ENCODE measurements at places on chromosomes 5 and 9.

GRCh38 chr5:81855591-81855990 is 104.7 kb upstream of the SSBP2 start:
- DNase-seq, result no peak

DNA sequence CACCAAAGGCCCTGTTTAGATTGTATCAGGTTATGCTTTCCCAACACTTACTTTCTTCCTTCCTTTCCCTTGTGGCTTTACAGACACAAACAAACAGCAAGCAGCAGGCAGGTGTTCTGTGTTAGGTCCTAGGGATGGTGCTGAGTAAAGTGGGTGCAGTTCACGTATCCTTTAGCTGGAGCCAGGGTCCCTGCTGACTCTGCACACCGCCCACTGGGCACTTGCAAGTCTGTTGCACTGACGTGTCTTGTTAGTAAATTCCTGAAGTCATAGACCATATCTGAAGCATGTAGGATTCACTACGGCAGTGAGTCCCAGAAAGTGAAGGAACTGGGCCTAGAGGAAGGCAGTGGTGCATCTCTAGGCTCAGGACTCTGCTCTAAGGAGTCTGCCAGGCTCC is 96.5 kb downstream of the DAPK1 start:
- no peak for DNase-seq

- no peak for DNase-seq
Observed at GRCh38 chr5:91651704-91652103, 268.6 kb upstream of the ARRDC3 start.

DNA sequence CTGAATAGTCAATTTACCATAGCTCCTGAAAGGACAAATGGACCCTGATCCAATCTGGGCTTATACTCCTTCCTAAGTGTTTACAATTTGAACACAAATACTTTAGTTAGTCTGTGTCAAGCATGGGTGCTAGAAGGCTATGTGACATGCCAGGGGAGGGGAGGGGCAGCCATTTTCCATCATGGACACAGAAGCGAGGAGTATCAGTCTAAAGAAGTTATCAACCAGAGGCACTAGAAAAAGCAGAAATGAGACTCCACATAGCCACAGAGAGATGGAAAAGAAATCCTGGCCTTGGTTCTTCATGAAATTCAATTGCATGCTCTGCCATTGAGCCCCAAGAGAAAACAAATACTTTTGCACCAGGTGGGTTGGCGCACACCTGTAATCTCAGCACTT is 61.8 kb downstream of the NR6A1 start:
- DNase-seq, result no peak

DNA sequence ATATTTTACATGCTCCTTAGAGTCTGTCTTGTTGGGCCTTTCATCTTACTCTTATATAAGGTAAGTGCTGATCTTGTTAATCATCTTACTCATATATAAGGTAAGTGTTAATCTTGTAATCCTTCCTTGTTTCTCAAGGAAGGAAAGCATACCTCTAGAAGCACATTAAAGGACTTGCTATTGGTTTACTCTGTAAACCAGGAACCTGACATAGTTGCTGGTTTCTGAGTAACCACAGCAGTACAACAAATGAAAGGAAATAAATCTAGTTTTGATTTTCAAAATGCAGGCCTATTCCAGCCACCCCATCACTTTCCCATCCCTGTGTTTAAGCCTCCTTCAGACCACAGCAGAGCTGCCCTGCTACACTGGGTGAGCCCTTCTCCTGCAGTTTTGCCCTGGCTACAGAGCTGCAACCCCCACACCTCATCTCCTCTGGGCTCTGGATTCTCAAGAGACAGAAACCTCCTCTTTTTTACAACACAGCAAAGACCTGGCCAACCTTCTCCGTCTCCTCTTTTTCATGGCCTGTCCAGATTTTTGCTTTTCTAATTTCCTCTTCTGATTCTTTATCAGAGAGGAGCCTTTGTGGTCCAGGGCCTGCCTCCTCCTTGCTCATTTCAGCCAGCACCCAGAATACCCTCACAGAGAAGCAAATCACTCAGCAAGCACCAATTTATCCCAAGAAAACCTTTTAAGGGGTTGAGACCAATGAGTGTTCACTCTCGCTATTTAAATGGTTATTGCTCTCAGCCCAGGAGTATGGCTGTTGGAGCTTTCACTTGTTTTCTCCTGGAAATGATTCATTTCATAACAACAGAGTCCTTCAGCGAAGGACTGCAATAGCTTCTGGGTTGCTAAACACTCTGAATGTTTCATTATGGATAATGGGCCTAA is 103.2 kb downstream of the FSTL4 start:
- no peak for DNase-seq

DNA sequence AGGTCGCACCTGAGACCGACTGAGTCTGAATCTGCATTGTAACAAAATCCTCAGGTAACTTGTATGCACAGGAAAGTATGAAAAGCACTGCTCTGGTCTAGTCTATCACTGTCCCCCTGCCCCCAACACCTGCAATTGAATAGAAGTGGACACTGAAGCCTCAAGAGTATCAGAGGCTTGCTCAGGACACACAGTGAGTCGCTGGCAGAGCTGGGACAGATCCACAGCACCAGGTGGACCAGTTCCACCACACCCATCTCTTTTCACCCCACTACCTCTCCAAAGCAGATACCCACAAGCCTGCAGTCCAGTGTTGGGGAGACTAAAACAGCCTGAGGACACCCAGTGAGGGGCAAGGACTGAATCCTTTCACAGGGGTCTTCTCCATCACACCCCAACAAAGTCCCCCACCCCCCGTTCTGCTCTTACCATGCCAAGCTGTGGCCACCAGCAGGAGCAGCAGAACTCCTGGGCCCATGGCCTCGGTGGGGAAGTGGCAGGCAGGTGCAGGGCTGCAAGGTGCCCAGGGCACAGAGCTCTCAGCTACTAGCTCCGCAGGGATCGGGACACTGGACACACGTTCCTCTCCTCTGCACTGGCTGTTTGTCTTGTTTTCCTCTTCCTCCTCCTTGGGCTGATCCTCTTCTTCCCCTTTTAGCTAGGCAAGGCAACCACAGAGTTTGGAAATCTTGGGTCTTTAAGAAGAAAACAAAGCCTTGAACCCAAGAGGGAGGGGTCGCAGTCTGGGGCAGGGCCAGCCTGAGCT is at the start of gene CSF1R:
Gene CSF1R (minus strand): TSS at position 605 of the 766 bp plus-strand sequence. CDS start 127 bp downstream, at position 478.
- no peak for DNase-seq

- DNase-seq, result no peak
Observed at GRCh38 chr5:157259699-157260098, 6.2 kb upstream of the CYFIP2 start.

DNA sequence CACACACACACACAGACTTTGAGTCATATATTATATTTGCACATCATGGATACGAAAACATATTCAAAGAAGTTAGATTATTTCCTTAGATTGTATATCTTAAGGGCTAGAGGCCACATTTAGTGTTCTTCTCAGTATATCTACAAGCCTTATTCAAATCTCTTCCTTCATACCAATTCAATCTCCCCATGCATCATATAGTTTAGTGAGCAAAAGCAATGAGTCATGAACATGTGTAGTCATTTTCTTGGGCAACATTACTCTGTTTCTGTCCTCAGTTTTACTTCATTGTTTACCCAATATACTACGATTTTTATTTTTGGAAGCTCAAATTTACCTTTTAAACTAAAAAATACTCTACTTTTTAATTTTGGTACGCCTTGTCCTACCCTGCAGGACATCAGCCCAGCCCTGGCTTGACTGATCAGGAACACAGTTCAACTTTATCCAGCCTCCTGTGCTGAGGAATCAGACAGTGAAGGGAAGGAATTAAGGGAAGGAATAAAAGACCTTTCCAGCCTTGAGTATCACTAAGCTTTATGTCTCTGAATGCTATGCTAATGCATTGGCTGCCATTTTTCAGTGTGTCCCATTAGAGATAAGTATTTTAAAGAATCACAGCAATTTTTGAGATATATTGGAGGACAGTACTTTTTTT is 101.7 kb upstream of the FST start:
- no peak for DNase-seq

DNA sequence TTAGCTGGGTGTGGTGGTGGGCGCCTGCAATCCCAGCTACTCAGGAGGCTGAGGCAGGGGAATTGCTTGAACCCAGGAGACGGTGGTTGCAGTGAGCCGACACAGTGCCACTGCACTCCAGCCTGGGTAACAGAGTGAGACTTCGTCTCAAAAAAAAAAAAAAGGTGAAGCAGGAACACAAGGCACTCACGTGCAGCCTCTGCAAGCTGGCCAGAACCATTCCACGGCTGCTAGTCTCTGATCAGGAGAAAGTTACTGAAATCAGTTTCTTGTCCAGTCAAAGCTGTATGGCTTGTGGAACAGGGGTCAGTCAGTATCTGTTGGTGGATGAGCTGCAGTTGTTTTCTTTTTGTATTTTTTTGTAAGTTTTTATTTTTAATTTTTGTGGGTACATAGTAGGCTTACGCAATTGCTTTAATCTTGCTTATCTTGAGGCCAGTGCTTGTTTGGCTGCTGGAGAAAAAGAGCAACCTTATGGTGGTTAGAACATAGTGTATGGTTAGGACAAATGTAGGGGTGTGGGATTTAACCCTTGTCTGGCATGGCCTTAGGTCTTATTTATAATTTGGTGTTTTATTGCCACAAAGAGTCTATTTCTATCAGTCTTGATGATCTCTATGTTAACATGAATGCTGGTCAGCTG is 32.7 kb upstream of the GTF2H2C start:
- DNase-seq, result no peak

DNA sequence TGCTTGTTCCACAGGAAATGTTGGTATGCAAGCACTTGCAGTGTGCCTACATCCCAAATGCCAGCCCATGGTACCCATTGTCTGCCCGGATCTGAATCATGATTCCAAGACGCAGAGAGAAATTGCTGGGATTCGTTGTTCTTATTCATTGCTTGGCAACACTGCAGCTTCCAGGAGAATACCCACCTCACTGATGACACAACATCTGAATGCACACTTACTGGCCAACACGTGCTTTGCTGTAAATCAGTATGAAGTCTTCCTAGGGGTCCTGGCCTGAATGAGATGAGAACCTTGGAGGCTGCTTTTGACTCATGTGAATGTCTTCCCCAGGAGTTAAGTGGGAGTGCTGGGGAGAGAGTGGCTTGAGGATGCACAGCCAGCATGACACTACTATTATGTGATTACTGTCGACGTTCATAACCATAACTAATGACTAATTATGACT is 11.6 kb downstream of the SRD5A1 start:
- DNase-seq, result no peak

DNA sequence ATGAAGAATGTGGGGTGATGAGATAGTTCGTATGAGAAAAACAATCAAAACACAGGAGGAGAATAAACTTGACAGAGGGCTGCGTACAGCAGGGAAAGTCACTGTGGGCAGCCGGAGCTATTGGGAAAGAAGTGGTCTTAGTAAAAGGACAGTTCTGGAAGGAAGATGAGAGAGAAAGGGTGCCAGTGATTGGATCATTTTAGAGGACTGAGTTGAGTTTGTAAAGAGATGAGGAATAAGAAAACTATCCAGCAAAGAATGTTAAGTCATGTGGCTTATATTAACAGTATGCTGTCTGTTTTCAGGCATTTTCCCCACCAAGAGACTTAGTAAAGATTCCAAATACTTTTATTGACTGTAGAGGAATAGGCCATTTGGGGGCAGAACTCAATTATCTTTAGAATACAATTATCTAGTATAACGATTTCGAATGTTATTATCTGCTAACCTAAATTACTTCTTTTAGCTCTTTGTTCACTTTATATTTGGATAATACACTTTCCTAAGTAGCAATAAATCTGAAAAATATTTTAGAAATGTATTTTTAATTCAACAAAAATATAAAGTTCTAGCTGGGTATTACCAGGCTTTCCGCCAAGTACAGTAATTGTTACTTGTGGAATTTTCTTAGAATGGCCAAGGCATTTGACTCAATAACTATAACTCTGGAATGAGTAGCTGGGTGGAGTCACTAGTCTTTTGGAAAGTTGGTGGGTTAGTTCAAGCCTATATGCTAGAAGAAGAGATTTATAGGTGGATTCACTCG is 15.5 kb upstream of the LOX start:
- DNase-seq, result no peak

DNA sequence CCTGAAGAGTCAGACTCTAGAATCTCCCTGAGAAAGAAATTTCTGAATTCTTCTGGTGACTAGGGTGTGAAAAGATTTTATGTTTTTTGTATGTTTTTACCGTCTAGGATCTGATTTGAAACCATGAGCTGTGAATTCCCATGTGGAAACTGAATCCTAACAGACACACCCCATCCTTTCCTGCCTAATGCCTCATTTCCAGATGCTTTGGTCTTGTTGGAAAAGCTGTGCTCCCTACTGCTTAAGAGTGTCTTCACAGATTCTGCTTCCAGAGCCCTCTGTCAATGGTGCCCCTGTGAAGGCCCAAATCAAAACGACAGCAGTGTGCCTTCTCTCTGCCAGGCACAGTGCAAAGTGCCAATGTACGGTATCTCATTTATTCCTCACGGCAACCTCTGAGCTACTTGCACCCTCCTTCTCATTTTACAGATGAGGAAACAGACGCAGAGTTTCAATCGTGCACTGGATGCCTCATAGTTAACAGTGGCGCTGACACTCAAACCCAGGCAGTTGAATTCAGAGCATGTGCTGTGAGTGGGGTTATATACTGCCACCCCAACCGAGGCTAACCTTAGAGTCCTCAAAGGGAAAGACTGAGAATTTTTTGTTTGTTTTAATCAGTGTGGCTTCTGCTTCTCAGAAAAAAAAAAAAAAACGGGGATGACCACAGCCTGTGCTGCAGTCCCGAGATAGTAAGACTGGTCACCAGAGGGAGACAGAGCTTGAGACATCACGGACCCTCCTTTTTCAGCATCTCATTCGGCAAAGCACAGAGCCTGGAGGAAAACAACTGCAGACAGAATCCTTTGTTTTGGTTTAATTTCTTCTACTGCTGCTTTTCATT is 188.4 kb downstream of the SNCAIP start:
- DNase-seq, result peak; percentile 25

DNA sequence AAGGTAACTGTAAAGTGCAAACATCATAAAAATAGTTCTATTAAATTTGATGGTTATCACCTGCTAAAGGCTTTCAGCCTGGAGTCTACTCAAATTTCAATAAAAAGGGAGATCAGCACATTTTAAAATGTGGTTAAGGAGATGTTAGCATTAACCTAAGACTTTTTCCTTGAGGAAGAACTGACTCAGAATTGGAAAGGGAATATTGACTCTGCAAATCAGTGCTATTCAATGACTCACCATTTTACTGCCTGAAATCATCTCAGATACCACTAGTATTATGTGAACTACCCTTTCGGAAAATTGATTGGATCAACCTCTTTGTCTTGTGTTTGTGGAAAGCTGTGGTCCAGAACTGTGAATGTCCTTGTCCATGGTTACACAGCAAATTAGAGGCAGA is 113.3 kb downstream of the ADRB2 start:
- no peak for DNase-seq
